Kidney glomerular epithelial cell (primary cell): ENCODE measurements at places on chromosomes 7 and 10.

- DNase-seq = no peak
Measured at GRCh38 chr10:109701633-109702215, 221.6 kb downstream of the XPNPEP1 start.

DNA sequence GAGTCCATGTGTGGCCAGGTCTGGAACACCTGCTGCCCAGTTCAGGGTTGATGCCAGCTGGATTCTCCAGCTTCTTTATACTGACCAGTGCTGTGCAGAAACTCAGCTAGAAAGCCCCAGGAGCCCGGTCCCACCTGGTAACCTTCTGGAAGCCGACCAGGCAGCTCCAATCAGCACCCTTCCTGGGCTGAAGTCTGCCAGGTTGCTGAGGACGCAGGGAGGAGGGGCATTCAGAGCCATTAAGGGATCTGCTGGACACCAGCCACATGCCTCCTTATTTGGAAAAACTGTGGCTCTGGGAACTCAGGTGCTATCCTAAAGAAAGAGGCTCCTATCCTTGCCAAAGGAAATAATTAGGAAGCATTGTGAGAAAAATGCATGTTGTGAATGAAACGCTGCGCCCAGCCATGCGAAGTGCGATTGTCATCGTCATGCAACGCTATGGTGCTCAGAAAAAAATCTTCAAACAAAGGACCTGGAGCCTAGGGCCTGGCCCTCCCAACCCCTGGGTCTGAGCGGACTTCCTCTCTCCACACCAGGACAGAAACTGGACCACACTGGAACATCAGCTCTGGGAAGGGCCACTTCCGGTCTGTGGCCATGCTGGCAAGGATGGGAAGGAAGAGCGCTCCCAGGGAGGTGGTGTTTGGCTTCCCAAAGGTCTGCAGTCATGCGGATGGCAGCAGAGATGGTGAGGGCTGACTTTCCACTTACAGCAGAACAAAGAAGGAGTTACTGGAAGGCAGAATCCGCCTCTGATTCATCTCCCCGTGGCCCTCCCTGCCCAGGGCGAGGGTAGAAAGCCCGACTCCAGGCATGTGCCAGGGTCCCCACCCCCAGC lies 90.1 kb downstream of the FAM53B start:
- no peak for DNase-seq

DNA sequence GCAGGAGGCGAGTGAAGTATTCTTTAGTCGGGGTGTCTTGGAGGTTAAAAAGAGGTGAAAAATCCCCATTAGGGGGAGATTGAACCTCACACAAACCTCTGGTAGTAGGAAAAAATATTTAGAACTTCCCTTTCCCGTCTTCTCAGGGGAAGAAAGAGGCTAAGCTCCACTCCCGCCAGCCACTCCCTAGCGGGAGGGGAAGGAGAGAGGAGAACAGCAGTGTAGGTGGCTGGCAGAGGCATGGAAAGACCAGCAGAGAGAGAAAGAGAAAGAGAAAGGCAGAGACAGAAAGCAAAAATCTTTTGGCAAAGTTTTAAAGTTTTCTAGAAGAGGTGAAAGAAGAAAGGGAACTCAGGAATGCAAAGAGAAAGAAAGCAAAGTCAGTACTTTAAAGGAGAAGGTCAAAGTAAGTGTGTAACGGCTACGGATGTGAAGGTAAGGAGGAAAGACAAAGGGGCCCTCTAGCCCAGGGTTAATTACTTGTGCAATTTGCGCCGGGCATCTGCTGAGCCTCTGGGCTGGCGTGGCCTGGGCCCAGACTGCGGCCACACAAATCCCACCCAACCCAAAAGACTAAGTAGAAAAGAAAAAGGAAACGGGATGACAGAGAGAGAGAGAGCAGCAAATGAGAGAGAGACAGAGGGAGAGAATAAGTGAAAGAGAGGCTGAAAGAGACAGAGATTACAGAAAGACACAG lies 72.3 kb upstream of the ZNF746 start:
- no peak for DNase-seq

GRCh38 chr7:152587366-152587765 lies 88.6 kb downstream of the XRCC2 start:
- peak; percentile 90 for DNase-seq

DNA sequence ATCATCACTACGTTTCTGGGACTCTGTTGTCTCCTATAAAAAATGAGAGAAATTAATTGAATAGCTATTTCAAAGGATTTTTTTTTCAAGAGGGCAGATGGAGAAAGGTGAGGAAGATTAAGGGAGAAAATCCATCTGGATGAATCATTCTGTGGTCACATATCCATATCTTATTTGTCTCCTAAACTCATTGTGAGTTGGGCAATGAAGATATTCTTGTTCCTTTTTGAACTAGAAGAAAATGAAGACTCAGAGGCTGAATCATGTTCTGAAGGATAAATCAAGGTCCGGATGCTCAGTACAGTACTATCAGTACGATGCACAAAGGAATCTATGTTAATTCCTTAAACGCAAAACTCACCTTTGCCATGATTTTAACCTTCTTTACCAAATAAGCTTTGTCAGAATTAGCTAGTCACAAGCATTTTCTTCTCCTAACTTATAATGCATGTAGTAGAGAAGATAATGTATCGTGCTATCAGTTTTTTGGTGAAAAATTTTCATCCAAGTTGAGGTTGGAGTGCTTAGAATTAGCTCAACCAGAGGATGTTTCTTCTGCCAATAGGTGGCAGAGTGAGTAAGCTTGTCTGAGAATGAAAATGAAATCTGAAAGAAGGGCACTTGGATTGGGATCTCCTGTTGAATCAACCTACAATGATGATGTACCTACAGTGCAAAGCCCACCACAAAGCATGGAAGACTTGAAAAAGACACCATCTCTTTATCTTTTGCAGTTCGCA lies 446.9 kb downstream of the KIF20B start:
- DNase-seq = peak; percentile 30

DNA sequence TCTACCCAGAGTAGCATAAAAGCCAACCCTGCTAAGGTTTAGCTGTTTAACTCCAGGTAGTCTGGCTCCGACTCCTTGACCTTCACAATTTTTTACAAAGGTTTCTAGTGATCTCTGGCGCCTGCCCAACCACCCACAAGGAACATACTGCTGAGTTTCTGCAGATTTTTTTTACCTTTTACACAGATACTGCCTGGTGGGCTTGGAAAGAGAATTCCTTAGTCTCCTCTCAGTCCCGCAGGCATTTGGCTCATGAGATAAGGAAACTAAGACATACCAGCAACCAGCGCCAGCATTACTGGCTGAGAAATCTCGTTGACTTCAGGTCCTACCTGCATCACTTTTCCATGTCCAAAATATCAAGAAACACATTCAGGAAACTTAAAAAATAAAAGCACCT lies 51.1 kb upstream of the LYZL1 start:
- DNase-seq = no peak

- no peak for DNase-seq
Measured at GRCh38 chr10:49740346-49741107, 21.6 kb downstream of the OGDHL start.

- DNase-seq = no peak
Measured at GRCh38 chr10:111836571-111836970, 347.0 kb downstream of the GPAM start.

DNA sequence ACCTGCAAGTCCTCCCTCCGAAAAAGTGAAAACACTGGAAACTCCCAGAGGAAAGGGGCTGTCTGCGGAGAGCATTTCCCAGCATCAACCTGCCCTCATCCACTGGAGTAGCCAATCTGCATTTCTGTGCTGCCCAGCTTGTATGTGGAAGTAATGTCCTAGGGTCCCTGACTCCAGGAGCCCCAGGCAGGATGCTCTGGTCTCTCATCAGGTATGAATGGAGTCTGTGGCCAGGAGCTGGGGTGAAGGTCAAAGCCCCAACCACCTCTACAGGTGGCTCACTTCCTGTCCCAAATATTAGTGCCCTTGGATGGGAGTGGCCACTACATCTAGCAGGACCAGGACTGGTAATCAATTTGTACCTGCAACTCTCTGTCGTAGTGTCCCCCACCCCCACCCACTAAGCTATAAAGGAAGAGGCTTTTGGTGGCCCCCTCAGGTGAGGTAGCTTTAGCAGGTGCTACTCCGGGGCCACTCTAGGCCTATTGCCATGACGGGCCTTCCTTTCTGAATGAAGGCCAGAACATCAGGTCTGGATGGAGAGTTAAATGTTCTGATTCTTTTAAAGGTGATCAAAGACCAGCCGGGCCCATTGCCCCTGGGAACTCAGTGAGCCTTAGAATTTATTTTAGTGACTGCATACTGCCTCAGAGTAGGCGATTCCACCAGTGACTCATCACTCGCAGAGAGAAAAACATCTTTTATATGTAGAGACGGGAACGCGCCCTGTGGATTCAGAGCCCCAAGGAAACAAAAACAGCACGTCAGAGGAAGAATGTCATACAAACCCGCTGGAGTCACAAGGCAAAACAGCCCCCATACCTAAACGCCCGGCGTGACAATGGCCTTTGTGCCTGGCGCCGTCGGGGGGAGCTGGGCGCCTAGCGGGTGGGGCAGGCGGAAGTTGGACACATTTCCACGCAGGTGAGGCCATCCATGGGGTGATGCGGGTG lies 13.0 kb downstream of the EN2 start:
- DNase-seq = peak; percentile 28

DNA sequence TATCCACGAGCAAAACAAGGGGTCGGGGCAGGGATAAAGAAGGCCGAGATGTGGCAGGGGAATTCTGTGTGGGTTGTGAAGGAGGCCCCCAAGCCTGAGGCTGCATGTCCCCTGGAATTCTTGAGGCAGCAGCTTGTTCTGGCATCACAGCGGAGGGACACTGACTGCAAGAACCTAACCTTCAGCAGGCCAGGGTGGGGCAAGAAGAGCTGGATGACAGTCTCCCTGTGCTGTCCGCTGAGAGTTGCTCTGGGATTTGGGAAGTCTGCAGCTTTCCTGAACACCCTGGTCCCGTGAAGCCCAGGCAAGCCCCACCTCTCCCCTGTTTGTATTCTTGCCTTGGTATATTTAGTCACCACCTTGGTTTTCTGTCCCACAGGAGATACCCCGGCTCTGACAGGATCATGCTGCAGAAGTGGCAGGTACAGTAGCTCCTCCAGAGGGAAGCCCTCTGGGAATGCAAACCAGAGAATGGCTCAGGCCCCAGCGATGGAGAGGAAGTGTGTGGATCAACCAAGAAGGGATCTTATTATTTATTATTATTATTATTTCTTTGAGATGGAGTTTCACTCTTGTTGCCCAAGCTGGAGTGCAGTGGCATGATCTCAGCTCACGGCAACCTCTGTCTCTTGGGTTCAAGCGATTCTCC lies 1.9 kb upstream of the LRRC18 start:
- DNase-seq = no peak

GRCh38 chr10:28801247-28801646 lies 123.9 kb downstream of the BAMBI start:
- no peak for DNase-seq

GRCh38 chr7:19403691-19404090 lies 258.5 kb upstream of the FERD3L start:
- DNase-seq = no peak

DNA sequence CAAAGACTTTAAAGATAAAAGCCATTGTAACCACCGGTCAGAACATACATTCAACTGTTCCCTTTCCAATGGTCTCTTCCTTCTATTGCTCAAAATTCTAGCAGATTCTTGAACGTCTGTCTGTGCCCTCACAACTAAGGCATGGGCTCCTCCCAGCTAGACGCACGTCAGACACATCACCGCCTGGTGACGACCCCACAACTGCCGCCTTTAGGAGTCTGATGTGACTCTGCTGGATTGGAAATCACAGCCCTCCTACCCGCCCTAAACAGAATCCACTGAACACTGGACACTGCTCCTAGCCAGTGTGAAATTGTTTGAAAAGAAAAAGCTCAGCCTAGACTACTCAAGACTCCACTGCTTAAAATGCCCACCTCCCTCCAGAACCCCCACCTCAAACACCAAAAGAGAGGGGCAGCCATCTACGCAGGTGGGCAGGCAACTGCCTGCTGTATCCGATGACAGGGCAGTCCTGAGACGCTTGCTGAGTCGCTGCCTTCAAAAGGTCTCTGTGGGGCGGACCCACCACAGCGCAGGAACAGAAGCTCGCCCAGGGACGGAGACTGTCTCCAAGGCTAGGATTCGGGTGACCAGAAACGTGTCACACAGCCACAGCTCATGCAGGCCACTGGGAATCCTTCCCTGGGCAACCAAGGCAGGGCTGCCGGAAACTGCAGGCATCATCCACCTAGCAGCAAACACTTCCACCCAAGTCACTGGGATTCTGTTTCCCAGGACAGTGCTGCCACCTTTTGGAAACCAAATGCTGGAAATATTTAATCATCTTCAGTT lies 34.7 kb downstream of the GSDME start:
- no peak for DNase-seq

GRCh38 chr7:130063036-130063435 lies 7.3 kb upstream of the KLHDC10 start:
- no peak for DNase-seq

GRCh38 chr10:34151481-34151880 lies 663.6 kb downstream of the PARD3 start:
- DNase-seq = no peak

DNA sequence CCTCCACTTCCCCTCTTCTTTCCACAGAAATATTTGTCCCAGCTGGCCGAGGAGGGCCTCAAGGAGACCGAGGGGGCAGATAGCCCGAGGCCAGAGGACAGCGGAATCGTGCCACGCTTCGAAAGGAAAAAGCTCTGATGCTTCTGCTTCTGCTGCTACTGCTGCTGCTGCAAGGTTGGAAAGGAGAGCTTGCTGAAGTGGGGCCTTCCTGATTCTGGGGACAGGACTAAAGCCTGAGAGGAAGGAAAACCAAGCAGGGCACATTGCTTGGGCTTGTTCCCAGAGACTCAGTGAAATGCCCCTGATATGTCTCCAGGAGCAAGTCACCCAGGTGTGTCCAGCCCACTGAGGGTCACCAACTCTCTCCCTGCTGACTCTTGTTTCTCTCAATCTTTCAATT lies 35.9 kb upstream of the PDCD4 start:
- DNase-seq = no peak

DNA sequence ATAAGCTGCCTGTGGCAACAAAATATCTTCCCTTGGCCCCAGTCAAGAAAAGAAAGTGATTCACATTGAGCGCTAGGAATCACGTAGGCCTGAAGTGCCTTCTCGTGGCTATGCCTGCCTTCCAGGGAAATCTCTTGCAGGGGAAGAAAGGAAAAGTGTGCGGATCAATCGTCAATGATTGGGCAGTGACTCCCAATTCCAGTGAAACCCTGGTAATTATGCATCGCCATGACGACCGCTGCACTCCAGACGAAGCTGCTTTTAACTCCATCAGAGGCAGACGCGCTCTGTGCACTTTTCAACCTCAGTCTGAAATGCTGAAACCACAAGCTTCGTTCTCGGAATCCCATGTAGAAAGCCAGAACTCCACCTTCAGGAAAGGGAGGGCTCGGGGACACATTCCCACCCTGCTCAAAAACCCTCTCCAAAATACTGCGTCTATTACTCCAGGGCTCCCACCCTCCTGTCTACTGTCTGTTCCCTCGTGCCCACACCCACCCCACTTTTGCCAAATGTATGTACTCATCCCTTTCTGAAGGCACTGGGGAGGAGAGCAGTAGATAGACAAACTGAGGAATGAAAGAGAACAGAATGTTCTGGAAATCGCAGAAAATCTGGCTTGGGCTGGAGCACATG lies 24.2 kb upstream of the PRKAG2 start:
- DNase-seq = no peak

- DNase-seq = no peak
Measured at GRCh38 chr7:101702362-101702850, 73.3 kb upstream of the MYL10 start.
